Fibroblast of skin of left quadriceps (primary cell): ENCODE measurements at places on chromosomes 4 and X.
A peak's percentile ranks its signal among the peaks of the same experiment; 100 is the strongest.

GRCh38 chr4:147833254-147833653 is 101.4 kb downstream of the ARHGAP10 start:
- no peak for DNase-seq

DNA sequence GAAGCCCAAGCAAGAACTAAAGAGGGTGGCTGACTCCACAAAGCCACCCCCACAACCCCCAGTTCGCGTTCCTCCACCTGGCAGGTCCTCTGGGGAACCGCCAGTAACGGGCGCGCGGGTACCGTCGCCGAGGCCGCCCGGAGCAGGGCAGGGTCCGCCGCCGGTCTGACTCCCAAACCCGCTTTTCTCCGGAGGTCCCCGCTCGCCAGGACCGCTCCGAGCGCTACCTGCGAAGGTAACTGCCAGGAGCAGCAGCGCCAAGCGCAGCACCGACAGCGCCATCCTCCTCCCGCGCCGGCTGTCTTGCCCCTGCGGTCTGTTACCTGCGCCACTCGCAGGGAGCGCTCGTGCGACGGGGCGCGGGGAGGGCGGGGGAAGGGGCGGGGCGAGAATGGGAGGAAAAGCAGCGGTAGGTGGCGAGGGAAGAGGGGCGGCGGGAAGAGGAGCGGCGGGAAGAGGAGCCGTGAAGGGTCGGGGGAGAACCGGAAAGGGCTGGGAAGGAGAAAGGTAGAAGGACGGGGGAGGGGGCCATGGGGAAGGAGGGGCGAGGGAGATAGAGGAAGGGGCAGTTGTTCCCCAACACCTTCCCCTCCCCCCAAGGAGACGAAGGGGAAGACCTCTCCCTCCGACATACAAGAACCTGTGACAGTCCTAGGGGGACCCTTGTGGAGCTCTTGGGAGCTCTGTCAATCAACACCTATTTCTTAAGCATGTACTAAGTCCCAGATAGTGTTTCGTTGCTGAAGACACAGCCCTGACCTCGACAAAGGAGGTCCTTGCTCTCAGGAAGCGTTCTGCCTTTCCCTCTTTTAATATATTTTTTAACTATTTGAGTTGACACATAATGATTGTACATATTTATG is at the start of gene SPINK2:
SPINK2 (minus strand) TSS at position 321 of the 863 bp plus-strand sequence; CDS start at position 282, 39 bp downstream.
- DNase-seq = no peak

DNA sequence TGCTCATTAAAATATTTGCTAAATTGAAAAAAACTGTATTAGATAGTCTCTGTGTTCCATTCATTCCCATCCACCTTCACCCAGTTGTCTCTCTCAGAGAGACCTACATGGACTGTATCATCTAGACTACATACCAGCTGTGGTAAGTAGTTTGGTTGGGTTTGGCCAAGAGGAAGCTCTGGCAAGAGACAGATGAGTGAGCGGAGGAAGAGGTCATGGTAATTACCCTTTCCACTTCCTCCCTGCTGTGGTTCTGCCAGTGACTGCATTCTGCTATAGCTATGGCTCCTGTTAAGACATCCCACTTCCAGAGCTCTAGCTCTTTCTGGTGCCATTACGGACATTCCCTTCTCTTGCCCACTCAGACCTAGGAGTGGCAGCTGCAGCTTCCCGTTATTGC is 239.0 kb upstream of the MID1 start:
- DNase-seq = no peak

DNA sequence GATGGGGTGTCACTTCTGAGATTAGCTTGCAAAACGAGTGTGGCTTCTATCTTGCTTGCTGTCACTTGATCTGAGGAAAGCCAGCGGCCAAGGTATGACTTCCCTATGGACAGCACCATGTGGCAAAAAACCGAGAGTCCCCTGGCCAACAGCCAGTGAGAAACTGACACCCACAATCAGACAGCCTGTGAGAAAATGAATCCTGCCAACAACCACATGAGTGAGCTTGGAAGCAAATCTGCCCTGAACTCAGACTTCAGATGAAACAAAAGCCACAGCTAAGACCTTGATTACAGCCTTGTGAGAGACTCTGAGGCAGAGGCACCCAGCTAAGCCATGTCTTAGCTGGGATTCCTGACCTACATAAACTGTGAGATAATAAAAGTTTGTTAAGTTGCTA is 45.5 kb downstream of the PPP1R2C start:
- DNase-seq = no peak

GRCh38 chrX:154541896-154542722 is 4.5 kb downstream of the G6PD start:
- DNase-seq = peak; percentile 85
